Heart right ventricle (tissue), 16 donors: ENCODE measurements at places on chromosomes 6 and 20. TPM values are rescaled to one million over a fixed set of nuclear protein-coding genes. Genes with fewer than 3 reads are reported as not detected.

Gene TBXT
- not detected for polyA plus RNA-seq

Gene FAM217A
- polyA plus RNA-seq = not detected

Gene RNF144B
- polyA plus RNA-seq = 6.1 TPM

Gene GNMT
- 2.6 TPM for polyA plus RNA-seq

Gene RIOK1
- polyA plus RNA-seq = 11.1 TPM

Gene NEURL2
- polyA plus RNA-seq = 3.3 TPM

Gene COL9A3
- polyA plus RNA-seq = 4.5 TPM

Gene GMPR
- polyA plus RNA-seq = 161 TPM

Gene RFX6
- not detected for polyA plus RNA-seq

Gene CD24
- polyA plus RNA-seq = 0.42 TPM

Gene MCCD1
- polyA plus RNA-seq = not detected

Gene PRDM13
- not detected for polyA plus RNA-seq

Gene TTK
- 0.15 TPM for polyA plus RNA-seq

Gene HTR1B
- polyA plus RNA-seq = 0.12 TPM

Gene PROKR2
- not detected for polyA plus RNA-seq

Gene SLC17A3
- polyA plus RNA-seq = not detected

Gene OPRM1
- not detected for polyA plus RNA-seq

Gene ISM1
- 1.2 TPM for polyA plus RNA-seq

Gene TCP11
- 0.03 TPM for polyA plus RNA-seq

Gene SYCP2L
- 1.9 TPM for polyA plus RNA-seq

Gene SMIM29
- polyA plus RNA-seq = 78.2 TPM

Gene SLC12A5
- polyA plus RNA-seq = 1.2 TPM

Gene F13A1
- 23.3 TPM for polyA plus RNA-seq

Gene MEI4
- polyA plus RNA-seq = under 0.01 TPM

Gene GPLD1
- 0.44 TPM for polyA plus RNA-seq

Gene SLPI
- polyA plus RNA-seq = 2.9 TPM

Gene TBX18
- polyA plus RNA-seq = 2.3 TPM

Gene CTSA
- polyA plus RNA-seq = 98.7 TPM

Gene SPATS1
- not detected for polyA plus RNA-seq

Gene OTOR
- not detected for polyA plus RNA-seq

Gene TFAP2D
- polyA plus RNA-seq = not detected

Gene SLC25A27
- 82.7 TPM for polyA plus RNA-seq

Gene BPIFB2
- polyA plus RNA-seq = not detected

Gene CENPQ
- polyA plus RNA-seq = 3.3 TPM

Gene ETV7
- 0.22 TPM for polyA plus RNA-seq

Gene LCA5
- polyA plus RNA-seq = 1.1 TPM

Gene SYTL3
- 8.4 TPM for polyA plus RNA-seq

Gene HSPA1L
- 1.4 TPM for polyA plus RNA-seq

Gene FNDC1
- polyA plus RNA-seq = 0.20 TPM

Gene PAX1
- not detected for polyA plus RNA-seq

Gene OR2J1
- polyA plus RNA-seq = not detected
